Hippocampal formation (tissue), 2 donors: ENCODE measurements at places on chromosomes 6 and 20.

- no peak for DNase-seq
Measured at GRCh38 chr6:139549561-139550070, 175.2 kb upstream of the CITED2 start.

- DNase-seq = no peak
Measured at GRCh38 chr6:46788791-46789190, 4.4 kb upstream of the MEP1A start.

GRCh38 chr6:23177806-23178205 lies 608.4 kb downstream of the HDGFL1 start:
- DNase-seq = no peak

GRCh38 chr6:51753635-51754034 lies 333.8 kb downstream of the PKHD1 start:
- DNase-seq = no peak

- DNase-seq = no peak
Measured at GRCh38 chr6:12506159-12506558, 210.4 kb upstream of the PHACTR1 start.

GRCh38 chr6:135085700-135086413 lies 31.2 kb upstream of the HBS1L start:
- DNase-seq = no peak

DNA sequence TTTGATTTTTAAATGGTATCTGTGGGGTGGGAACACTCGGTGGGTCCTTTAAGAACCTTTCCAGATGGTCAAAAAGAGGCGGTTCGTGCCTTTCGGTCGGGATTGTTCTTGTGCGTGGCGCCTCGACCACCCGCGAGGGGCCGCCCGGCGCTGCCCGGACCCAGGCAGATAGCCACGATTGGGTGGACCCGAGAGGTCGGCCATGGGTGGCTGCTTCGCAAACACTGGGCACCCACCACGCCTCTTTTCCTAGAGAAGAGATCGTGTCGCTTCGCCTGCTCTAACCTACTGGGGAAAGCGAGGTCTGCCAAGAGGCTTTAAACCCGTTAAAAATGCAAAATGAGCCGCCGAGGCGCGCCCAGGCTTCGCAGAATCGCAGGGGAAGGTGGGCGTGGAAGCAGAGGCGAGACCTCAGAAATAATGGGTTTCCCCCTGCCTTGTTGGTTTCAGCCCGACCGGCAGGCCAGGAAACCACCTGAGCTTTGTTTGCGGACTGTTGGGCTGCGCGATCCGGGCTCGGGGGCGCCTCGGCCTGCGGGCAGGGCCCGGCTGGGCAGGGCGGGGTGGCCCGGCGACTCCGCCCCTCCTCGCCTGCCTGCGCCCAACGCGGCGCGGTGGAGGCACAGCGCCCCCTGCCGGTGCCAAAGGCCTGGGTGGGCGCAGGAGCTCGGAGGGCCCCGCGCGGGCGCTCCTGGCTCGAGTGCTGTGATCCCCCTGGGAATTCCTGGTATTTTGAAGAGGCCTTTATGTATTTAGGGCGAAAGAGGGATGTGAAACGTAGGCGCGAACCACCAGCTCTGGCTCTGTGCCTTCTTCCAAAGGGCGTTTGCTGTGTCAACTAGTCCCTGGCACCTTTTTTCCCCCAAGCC lies 1.6 kb downstream of the MARCKS start:
- peak; percentile 78 for DNase-seq

DNA sequence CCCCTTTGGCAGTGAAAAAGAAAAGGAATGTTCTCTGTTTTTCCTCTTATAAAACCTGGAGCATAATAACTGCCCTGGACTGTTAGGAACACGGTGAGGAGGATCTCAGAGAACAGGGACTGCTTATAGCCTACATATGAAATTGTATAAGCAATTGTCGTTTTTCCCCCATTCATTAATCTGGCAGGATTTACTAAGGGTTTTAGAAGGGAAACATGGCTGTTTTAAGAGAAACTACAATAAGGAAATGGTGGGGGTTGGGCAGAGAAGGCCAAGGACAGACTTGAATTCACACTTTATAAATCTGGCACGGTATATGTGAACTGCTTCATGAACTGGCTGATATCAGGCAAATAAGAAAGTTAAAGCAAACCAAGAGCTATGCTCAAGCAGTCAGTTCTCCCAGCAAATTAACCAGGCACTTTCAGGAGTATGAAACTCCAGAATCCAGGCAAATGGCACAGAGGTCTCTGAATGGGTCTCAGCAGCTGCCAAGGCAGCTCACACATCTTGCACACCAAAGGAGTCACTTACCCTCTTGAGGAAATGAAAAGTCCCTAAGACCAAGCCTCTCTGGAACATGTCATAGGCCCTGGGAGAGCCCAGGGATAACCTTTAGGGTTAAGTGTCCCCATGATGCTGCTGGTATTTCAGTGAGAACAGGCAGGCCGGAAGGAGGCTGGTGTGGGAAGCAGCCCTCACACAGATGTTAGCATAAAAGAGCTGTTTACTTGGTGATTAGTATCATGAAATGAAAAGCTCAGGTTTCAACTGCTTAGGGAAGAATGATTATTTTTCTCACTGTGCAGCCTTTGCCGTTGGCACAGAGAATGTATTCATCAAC lies 260.5 kb upstream of the MARCKS start:
- DNase-seq = no peak

DNA sequence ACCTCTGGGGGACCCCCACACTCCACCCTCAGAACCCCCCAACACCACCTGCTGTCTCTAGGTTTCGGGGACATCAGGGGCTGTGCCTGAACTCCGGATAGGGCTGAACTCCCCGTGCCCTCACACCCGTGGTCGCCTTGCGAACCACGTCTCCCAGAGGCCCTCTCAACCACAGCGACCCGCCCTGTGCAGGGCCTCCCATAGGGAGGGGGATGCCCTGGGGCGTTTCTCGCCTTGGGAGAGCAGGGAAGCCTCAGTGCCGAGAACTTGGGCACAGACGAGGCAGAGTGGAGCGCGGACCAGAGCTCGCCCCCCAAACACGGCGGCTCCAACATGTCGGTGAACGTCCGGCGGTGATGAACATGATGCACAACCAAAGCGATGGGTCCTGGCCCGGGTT lies 6.8 kb downstream of the FRMD1 start:
- DNase-seq = no peak

- no peak for DNase-seq
Measured at GRCh38 chr6:135887069-135887468, 35.6 kb downstream of the PDE7B start.

GRCh38 chr6:33840048-33840926 lies 36.5 kb upstream of the MLN start:
- peak; percentile 2 for DNase-seq

DNA sequence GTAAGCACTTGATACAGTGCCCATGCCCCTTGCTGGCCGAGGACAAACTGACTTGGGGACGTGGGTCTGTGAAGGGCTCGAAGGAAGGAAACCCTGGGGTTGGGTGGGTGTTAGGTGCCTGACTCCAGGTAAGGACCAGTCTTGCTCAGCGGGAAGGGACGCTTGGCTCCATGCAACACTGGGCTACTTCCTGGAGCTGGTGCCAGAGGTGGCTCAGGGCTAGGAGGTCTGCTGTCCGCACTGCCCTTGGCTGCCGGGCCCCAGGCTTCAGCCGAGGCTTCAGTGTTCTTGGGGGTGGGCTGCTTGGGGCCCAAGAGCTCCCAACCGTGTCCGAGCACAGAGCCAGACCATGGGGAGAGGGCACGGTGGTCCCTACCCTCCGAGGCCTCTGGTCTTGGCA lies 5.3 kb downstream of the GATA5 start:
- no peak for DNase-seq
